ENCODE measurements at places on chromosomes 1 and 21. TPM values are rescaled to one million over a fixed set of nuclear protein-coding genes. Genes with fewer than 3 reads are reported as not detected.

The HP1BP3 gene
- 109 TPM for total RNA-seq

The MROH9 gene
- total RNA-seq, result not detected

The SLC25A34 gene
- total RNA-seq, result 0.25 TPM

The OVAAL gene
- not detected for total RNA-seq

The TMEM167B gene
- 10.0 TPM for total RNA-seq

The MXRA8 gene
- 0.32 TPM for total RNA-seq

The TNFAIP8L2 gene
- total RNA-seq, result not detected

The TRIM63 gene
- total RNA-seq, result not detected

The SPATA17 gene
- 2.7 TPM for total RNA-seq

The OR2M7 gene
- not detected for total RNA-seq

The ZBTB40 gene
- total RNA-seq, result 5.3 TPM

The KCNJ15 gene
- 0.07 TPM for total RNA-seq

All from A549 treated with RU486 at 1 μM for 4 hours (cell line).